ENCODE measurements at places on chromosomes 4 and X.

DNA sequence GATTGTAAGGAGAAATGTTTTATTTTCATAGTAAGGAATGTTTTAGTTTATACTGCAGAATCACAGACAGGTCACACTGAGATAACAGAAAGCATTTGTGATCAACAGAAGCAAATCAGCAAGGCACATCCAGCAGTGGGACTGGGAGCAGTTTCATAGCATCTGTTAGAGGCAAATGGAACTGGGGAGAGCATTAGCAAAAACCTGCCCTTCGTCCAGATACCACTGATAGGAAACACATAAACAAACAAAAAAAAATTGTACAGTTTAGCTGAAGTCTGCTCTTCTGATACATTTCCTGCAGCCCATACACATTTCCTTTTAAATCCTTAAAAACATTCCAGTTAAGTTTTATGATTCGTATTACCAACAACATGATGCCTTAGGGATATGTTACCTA lies 374.3 kb downstream of the PCDH7 start:
- no peak for DNase-seq

- DNase-seq, result no peak
Measured at GRCh38 chrX:70755850-70756249, 152.7 kb downstream of the TEX11 start.

DNA sequence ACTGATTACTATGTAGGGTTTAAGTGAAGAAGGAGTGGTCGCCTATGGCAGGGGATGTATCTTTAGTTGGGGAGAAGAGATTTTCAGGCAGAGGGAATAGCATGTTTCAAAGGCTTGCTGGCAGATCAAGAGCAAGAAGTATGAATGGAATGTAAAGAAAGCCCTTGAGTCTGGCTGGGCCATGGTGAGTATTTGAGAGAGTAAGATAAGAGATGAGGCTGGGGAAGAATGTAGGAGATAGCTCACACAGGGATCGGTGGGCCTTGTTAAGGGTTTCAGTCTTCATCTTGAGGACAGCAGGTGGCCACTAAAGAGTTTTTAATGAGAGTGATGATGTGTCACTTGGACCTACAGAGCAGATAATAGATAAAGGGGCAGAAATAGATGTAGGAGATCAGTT lies 319.1 kb upstream of the RPS6KA3 start:
- DNase-seq, result no peak

GRCh38 chr4:106588891-106589290 lies 220.3 kb upstream of the GIMD1 start:
- no peak for DNase-seq

- DNase-seq, result no peak
Measured at GRCh38 chr4:6207602-6208001, 7.3 kb upstream of the JAKMIP1 start.

GRCh38 chr4:82642331-82642730 lies 80.5 kb upstream of the TMEM150C start:
- DNase-seq, result no peak

GRCh38 chrX:17174671-17175070 lies 200.3 kb upstream of the NHS start:
- DNase-seq, result no peak

GRCh38 chrX:56763556-56764152 lies 34.6 kb downstream of the NBDY start:
- DNase-seq, result no peak

- DNase-seq, result no peak
Measured at GRCh38 chrX:10483191-10483831, 137.1 kb downstream of the MID1 start.

GRCh38 chr4:103303011-103303410 lies 104.9 kb upstream of the CENPE start:
- DNase-seq, result no peak

- no peak for DNase-seq
Measured at GRCh38 chr4:3792813-3793212, 26.6 kb downstream of the ADRA2C start.

DNA sequence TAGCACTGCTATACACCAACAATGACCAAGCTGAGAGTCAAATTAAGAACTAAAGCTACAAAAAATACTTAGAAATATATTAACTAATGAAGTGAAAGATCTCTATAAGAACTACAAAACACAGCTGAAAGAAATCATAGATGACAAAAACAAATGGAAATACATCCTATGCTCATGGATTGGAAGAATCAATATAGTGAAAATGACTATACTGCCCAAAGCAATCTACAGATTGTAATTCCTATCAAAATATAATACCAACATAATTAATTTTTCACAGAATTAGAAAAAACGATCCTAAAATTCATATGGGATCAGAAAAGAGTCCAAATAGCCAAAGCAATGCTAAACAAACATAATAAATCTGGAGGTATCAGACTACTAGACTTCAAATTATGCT lies 87.8 kb downstream of the STARD8 start:
- DNase-seq, result no peak

- DNase-seq, result no peak
Measured at GRCh38 chr4:41144812-41145211, 69.5 kb downstream of the APBB2 start.

GRCh38 chr4:114364857-114365256 lies 233.8 kb upstream of the UGT8 start:
- no peak for DNase-seq

DNA sequence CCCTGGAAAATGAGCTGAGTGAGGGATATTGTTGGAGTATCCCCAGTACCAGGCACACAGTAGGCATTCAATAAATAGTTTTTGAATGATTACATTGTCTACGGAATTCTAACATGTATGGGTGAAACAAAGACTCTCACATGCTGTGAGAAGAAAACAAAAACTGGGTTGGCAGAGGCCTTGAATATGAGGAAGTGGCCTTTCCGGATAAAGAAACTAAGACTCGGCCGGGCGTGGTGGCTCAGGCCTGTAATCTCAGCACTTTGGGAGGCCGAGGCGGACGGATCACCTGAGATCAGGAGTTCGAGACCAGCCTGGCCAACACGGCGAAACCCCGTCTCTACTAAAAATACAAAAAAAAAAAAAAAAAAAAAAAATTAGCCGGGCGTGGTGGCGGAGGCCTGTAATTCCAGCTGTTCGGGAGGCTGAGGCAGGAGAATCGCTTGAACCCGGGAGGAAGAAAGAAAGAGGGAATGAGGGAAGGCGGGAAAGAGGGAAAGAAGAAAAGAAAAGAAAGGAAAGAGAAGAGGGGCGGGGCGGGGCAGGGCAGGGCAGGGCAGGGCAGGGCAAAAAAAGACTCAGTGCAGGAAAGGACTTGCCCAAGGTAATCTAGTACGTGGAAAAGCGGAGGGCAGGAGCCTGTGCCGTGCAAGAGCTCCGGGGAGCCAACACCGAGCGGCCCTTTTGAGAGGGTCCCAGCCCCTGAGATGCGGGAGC lies 689 bp upstream of the TMA16 start:
- no peak for DNase-seq

- DNase-seq, result no peak
Measured at GRCh38 chr4:151771664-151772063, 10.9 kb upstream of the GATB start.

GRCh38 chrX:41665686-41666085 lies 23.1 kb upstream of the GPR34 start:
- no peak for DNase-seq

- no peak for DNase-seq
Measured at GRCh38 chrX:121504153-121504552, 456.7 kb downstream of the GLUD2 start.

DNA sequence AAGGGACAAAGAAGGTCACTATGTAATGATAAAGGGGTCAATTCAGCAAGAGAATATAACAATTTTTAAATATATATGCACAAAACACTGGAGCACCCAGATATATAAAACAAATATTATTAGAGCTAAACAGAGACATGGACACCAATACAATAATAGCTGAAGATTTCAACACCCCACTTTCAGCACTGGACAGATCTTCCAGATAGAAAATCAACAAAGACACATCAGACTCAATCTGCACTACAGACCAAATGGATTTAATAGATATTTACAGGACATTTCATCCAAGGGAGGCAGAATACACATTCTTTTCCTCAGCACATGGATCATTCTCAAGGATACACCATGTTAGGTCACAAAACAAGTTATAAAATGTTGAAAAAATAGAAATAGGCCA lies 111.4 kb downstream of the SOX3 start:
- DNase-seq, result no peak

DNA sequence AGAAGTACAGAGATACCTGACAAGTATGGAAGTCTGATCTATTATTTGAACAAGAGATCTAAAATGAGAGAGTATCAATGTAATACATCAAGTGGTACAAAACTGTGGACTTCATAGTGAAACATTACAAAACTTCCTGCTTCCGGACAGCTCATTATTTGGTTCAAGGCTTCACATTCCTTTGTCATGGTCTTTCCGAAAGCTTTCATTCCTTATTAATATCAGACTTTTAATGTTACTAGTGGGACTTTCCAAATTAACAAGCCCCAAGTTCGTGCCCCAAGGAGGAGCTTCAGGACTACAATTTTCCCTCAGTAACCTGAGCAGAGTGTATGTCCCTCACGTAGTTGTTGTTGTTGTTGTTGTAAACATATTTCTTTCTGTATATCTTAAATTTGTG lies 1.2 kb downstream of the CHIC2 start:
- DNase-seq, result no peak

DNA sequence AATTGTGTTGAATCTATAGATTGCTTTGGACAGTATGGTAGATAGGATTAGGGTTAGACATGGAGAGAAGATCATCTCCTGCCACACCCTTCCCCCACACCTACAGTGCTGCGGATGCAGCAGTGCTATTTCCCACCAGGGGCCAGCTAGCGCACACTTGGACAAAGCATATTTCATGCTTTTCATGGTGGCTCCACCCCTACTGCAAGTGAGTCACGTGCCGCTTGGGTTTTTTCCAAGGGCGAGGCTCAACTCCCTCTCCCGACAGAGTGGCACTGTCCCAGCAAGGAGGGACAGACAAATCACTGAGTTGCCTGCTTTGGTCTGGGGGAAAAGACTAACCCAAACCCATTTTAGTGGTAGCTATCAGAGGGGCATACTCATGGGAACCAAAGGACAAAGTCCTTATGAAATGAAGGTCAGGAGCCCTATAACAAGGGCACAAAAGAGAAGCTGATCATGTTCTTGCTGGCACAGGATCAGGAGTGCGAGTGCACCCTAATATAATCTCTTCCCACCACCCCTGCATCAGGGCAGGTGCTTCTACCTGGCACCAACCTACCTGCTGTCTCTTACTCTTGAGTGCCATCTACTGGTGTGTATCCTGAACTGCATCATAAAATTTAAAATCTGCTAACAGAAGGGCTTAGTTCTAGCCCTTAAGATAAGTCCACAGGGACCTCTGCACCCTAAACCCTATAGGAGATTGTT lies 55.1 kb upstream of the PGAM4 start:
- DNase-seq, result no peak

DNA sequence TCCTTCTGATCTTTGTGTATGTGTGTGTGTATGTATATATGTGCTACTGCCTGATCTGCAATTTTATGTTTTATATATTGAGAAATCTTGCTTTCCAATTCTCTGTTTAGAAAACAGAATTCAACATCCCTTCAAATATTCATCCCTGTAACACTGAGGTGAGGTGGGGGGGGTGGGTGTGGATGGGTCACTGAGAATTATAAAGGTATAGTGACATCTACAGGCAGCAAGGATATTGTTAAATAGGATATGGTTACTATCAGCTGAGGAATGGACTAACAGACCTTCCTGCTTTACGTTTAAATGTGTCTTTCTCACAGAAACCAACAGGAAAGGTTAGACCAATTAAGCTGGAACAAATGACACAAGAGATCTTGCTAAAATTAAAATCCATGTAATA lies 19.0 kb upstream of the MAGEB2 start:
- no peak for DNase-seq

GRCh38 chr4:17997129-17997528 lies 24.4 kb downstream of the LCORL start:
- no peak for DNase-seq

DNA sequence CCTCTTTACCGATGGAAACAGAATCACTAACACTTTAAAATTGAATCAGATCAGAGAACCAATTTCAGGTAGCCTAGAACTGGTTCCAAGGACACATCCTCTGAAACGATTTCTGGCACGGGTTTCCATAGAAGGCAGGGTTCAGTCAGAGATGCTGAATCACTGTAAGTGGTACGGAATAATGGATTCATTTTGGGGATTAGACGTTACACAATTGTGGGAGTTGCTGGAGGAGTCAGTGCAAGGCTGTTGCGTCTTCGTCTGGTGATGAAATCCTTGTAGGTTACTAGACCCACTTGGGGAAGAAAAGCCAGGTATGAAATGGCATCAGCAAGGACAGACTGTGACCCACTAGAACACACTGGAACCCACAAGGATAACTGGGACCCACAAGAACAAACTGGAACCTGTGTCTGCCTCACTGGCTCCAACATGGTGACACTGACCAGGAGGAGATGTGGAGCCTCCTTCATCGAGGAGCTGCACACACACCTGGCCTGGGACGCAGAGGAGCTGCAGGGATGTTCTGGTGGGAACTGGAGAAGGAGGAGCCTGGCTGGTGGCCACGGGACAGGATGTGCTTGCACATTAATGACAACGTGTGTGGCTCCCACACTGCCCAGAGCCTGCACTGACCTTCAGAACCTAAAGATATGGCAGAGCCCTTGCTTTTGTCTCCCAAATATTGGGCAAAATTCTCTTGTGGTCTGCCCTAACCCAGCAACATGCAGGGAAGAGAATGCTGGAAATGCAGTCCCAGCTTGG lies 105.1 kb downstream of the TRAPPC11 start:
- DNase-seq, result no peak

DNA sequence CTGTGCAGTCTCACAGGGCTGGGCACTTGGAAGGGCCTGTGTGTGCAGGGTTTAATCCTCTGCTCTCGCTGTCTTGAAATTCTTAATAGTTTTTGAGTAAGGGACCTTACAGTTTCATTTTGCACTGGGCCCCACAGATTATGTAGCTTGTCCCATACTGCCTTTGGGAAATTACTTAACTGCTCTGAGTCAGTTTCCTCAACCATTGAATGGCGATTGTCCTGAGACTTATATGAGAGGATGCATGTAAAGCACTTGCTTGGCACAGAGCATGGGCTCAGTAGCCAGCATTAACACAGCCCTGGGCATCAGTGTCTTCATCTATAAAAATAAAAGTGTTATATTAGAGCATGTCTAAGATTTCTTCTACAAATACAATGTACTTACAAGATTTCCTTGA lies 55.8 kb downstream of the CLCN5 start:
- DNase-seq, result no peak

DNA sequence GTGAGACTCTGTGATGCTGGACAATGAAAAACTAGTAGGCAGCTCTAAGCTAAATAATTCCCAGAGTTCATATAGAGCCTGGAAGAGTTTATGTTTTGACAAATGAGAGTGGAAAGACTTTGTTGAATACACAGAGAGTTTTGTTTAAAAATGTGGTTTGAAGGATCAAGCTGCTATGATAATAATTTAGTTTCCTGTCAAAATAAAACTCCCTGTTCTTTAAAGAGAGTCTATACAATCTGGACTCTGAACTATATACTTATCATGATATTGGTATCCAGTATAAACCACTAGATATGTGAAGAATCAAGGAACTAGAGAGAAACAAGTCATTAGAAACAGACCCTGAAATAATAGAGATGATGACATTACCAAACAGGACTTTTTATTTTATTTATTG lies 158.6 kb downstream of the C4orf33 start:
- no peak for DNase-seq
